ENCODE measurements at places on chromosomes 12 and 14.

- no peak for DNase-seq
Measured at GRCh38 chr12:116196752-116197718, 80.5 kb downstream of the MED13L start.

GRCh38 chr14:76941946-76942805 is 86.3 kb downstream of the IRF2BPL start:
- DNase-seq = no peak

DNA sequence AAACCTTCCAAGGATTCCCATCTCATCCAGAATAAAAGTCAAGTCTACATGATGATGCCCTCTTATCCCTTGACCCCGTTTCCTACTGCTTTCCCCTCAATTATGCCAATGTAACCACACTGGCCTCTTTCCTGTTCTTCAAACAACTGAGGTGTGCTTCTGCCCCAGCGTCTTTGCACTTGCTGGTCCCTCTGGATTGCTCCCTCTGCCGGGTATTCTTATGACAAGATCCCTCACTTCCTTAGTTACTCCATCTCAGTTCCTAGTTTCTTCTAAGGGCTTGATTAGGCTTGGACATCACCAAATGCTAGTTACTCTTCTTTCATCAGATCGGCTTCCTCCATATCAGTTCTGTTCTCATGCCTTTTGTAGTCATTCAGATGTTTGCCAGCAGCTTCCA is 32.7 kb upstream of the PELI2 start:
- DNase-seq = no peak

DNA sequence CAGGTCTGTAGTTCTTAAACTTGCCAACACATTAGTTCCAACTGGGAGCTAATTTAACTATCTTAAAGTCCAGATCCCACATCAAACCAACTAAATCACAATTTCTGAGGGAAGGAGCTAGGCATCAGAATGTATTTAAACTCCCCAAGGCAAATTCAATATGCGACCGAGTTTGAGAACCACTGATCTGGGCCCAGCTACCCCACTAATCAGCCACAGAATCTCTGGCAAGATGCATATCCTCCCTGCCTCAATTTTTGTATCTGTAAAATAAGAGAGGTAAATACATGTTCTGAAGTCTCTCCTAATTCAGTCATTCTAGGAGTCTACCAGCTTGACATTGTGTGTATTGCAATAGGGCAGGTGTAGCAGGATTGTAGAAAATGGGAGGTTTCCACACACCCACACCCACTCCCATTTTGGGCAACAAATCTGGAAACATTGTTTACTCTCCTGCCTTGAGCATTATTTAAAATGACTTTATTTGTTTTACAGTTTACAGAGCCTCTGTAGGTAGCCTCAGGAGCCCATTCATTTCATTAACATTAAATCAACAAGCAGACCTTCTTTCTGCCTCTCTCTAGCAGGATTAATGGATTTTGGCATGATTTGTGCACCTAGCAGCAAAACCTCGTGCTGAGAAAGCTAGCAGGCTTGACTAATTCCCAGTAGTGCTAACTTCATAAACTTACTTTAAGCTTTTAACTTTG is 15.6 kb downstream of the LGR5 start:
- no peak for DNase-seq

DNA sequence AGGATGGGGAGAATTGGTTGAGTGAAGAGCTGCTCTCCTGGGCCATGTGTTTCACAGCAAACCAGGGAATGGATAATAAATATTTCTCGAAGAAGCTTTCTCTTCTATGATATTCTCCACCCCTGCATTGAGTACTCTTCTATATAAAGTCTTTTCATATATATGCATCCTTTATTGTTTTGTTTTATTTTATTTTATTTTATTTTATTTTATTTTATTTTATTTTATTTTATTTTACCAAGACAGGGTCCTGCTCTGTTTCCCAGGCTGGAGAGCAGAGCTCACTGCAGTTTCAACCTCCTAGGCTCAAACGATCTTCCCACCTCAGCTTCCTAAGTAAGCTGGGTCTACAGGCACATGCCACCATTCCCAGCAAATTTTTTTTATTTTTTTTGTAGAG is 85.8 kb downstream of the SCN8A start:
- DNase-seq = no peak

- no peak for DNase-seq
Measured at GRCh38 chr12:107488666-107489065, 196.9 kb upstream of the PWP1 start.

DNA sequence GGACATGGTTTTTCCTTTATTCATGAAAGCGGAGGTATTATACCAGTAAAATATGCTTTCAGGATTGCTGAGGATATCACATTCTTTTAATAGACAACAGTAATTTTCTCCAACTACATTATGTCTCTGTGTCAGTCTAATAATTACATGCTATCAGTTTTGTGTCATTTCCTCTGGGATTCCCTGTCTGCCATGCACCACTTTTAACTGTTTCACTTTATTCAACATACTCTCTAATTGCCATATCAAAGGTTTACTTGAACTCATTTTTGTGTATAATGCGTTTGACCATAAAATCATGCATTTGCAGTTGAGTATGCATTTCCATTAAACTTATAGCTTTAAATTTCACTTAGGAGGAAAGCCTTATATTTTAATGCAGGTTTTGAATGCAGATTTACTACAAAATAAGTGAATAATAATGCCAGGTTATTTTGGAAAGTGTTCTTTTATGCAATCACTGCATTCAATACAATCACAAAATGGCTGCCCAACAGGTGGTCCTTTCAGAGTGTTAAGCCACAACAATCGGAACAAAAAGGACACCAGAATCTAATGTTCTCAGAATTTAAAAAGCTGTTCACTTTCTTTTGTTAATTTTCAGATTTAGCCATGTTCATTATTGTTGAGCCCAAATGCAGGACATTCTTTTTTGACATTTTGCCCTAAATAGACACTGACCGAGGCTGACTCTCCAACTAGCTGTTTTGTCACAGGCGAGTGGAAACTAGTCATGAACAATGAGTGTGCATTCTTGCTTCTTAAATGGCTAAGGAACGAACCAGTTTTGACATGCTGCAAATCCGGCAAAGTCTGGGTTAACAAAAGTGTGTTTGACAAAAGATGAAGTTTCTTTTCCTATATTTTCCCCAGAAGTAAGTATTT is 40.9 kb downstream of the MBIP start:
- no peak for DNase-seq

GRCh38 chr12:122366685-122367475 is 55.6 kb downstream of the CLIP1 start:
- no peak for DNase-seq

DNA sequence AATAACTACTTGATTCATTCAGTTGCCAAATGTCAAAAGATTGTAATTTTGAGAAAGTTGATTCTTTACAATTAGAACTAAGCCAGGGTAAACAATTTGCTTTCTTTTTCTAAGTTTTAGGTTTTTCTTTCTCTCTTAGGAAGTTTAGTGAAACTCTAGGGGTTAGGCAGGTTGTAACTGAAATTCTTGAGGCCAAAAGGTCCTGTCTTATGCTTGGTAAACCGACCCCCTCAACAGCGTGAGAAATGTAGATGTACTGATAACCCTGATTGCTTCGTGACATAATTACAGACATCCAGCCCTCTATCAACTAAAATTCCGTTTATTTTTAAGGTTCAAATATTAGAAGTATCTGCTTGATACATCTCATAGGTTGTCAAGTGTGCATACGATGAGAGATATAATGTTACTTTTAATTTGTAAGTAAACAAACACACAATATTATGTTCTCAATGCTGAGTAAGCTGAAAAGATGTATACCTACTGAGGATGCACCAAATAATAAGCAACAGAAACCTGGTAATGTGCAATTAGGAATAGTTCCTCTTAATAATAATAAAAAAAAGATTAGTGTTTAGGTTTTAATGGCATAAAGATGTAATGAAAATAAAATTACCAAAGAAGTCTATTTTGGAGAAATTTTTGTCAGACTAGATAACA is 7.2 kb downstream of the FUT8 start:
- DNase-seq = no peak

GRCh38 chr14:67607646-67608045 is 7.6 kb upstream of the PIGH start:
- no peak for DNase-seq

GRCh38 chr12:109804820-109805761 is 28.1 kb downstream of the TRPV4 start:
- no peak for DNase-seq

DNA sequence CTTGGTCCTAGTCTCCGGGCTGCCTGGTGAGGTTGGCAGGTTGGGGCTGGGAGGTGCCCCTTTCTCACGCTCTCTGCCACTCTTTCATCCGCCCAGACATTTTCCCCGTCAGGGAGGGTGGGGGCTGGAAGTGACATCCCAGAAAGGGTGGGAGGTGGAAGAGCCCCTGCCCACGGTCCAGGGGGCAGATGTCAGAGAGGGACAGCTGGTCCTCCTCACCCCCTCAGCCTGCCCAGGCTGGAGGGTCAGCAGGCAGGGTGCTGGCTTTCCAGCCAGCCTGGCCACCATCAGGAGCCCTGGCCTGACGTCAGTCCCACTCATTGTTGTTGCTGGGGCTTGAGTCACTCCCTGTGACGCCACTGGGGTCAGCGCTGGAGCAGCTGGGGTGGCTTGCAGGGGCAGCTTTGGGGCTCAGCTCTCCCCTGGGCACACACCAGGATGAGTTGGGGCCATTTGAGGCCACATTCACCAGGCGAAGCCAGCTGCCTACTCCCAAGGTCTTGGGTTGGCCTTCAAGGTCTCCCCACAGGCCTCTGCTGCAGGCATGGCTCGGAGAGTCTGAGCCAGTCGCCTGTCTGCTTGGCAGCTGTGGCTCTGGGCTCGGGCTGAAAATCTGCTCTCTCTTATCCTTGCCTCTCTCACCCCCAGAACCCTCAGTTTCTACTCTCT is 5.7 kb upstream of the ATG101 start:
- DNase-seq = no peak

DNA sequence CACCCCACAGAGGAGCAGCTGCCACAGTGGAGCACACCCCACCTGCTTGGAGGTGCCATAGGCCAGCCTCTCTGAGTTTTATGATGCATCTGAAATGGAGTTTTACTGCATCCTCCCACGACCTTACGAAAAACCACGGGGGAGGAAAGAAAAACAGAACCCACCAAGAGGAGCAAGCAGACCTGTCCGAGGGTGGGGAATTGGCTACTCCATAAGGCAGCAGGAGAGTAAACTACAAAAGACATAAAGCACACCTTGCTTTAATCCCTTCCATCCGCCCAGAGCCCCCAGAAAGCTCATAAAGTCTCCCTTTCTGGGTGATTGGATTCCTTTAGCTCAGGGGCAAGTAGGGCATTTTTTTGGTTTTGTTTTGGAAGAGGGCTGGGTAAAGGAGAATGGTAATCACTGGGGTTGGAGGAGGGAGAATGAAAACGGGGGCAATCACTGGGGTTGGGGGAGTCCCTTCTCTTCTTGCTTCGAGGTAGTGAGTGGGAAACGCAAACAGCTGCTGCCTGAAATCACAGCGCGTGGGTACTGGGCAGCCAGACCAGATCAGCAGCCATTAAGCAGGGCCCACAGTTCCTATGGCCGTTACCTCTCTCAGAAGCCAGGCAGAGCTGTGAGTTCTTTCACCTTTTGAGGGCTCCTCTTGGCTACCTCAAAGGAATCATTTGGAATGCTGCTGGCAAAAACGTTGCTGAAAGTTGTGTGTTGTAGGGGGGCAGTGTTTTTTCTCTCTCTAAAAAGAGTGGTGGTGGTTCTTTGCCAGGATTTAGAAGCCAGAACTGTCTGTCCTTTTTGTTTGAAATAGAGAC is 433.6 kb downstream of the ZFP36L1 start:
- no peak for DNase-seq

DNA sequence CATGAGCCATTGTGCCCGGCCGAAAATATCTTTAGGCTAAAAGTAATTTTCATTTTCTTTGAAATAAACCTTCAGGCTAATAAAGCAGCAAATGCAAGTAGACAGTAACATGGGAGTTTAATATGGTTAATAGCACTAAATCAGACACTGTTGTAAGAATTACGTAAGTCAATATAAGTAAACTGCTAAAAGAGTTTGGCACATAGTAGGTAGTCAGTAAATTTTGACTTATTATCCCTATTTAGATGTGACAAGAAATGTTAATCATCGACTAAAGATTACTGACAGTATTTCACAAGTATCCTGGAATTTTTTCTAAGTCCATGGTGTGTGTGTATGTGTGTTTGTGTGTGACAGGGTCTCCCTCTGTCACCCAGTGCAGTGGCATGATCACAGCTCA is 3.9 kb downstream of the PPP4R3A start:
- DNase-seq = no peak

DNA sequence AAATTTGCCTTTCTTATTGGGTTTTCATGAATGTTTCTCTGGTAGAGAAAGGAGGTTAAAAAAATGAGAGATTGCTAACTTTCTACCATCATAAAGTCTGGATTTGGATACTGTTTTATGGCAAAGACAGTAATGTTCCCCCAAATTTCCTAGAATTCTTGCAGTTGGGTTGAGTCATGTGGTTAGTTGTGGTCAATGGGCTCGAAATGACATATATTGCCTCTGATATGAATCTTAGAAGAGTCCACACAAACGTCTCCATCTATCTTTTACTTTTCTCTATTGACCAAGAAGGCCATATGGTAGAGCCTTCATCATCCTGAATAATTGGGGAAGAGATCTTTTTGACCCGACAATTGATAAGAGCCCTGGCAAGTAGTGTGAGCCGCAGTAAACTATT is 119.5 kb upstream of the PMCH start:
- no peak for DNase-seq

DNA sequence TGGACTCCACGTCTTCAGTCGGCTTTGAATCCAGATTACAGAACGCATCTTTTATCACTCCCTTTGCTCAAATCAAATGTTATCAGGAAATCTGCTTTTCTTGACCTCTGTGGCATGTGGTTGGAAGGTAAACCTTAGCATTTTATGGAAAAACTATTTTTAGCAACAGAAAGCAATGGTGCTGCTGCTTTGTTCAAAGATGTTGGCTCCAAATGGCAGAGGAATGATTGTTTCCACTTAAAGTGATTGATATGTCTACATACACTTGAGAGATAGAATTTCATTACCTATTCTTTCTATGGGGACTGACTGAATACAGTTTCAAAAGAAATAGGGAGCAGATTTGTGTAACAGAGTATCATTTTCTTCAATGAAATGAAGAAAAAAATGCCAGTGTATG is 761.2 kb downstream of the NOVA1 start:
- DNase-seq = no peak

DNA sequence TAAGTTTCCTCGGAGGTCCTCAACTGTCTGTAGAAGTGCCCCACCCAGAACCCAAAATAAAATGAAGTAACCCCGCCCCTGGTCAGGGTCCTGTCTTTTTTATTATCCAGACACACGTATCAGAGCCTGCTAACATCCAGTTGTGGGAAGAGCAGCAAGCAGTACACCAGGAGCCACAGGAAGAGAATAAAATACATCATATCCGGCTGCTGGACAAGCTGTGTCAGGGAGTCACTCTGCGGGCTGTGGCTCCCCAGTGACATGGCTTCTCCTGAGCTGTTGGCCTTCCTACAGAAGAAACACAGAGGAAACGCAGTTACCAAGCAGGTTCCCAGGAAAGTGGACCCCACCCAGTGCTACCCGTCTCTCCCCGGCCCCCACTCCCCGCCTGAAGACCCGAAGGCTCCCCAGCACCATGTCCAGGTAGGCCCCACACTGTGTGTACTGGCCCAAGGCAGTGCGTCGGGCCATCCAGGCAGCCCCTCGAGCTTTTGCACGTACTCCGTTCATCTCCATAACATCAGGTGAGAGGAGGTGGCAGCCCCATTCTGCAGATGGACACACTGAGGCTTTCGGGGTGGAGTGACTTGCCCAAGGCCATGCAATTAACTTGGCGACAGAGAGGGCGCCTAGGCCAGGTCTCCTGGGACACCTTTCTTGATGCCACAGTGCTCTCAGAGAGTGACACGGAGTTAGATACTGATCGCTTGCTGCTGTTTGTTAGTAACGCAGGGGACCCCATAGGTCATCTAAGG is 34.3 kb upstream of the DICER1 start:
- no peak for DNase-seq

GRCh38 chr14:76446921-76447320 is 71.0 kb downstream of the ESRRB start:
- no peak for DNase-seq
